Esophagus muscularis mucosa (tissue), 4 donors: ENCODE measurements at places on chromosomes 1 and 21. TPM values are rescaled to one million over a fixed set of nuclear protein-coding genes. Genes with fewer than 3 reads are reported as not detected.

TRABD2B gene
- 7.6 TPM for total RNA-seq

- no peak for DNase-seq
- peaks cover 10% of the 10 kb centered on the region for H3K4me1 ChIP-seq
- no peaks in the 10 kb centered on the region for H3K36me3 ChIP-seq
Observed at GRCh38 chr1:214458541-214458940, 92.9 kb downstream of the PTPN14 start.

SERPINC1 gene
- total RNA-seq, result not detected

DNA sequence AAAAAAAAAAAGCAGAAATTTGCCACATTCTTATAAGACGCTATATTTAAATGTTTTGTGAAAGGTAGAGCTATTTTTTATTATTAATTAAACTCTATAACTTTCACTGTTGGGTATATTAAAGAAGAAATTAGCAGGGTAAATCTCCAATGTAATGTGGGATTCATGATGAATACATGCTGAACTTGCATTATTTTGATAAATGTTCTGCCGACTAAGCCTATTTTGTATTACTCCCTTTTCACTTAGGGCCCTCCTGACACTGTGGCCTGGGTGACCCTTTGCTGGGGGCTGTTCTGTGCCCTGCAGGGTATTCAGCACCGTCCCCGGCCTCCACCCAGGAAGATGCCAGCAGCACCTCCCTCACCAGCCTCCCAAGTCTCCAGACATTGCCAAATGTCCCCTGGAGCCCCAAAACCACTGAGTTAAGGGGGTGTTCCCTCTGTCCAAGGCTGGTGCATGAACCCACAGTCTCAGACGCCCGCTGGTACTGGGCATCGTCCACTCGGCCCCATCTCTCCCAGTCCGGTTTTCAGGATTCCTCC is 22.5 kb downstream of the RSPH1 start:
- no peak overlapping the region for H3K27ac ChIP-seq
- H3K4me3 ChIP-seq, result no peak overlapping the region
- no peaks in the 10 kb centered on the region for H3K36me3 ChIP-seq
- no peak for DNase-seq
- no peaks in the 10 kb centered on the region for H3K4me1 ChIP-seq

- H3K27ac ChIP-seq, result no peak overlapping the region
- no peaks in the 10 kb centered on the region for H3K27me3 ChIP-seq
- no peak for DNase-seq
- H3K4me3 ChIP-seq, result no peak overlapping the region
Observed at GRCh38 chr1:231519166-231519565, 9.3 kb upstream of the TSNAX start.

- no peak overlapping the region for H3K27ac ChIP-seq
- no peak for DNase-seq
- H3K4me3 ChIP-seq, result no peak overlapping the region
- no peaks in the 10 kb centered on the region for H3K27me3 ChIP-seq
- peaks cover 87% of the 10 kb centered on the region for H3K36me3 ChIP-seq
Observed at GRCh38 chr1:6224718-6225117, 11.0 kb downstream of the ICMT start.

DNA sequence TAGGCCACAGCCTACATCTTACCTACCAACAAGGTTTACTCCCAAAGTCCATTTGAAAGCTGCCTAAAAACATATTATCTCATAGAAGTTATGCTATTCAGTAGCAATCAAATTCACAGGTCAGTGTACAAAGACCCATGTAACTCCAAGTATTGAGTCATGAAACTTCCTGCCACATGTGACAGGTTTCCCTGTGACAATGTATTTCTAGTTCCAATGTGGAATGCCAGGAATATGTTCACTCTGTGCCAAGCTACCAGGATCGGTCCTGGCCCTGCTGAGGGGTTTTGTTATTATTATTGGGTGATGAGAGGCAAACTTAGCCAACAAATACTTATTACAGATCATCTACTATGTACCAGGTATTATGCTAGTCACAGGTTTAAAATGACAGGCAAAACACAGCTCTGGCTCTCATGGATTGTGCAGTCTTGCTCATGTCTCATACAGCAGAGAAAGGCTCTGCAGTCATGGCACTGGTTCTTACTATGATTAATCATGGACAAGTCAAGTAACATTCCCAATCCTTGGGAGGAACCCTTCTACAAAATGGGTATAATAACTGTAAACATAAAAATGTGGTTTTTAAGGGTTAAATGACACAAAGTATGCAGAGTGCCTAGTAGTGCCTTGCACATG is 22.5 kb downstream of the DPH5 start:
- H3K27ac ChIP-seq, result no peak overlapping the region
- no peak overlapping the region for H3K4me3 ChIP-seq
- no peak for DNase-seq
- H3K27me3 ChIP-seq, result no peaks in the 10 kb centered on the region

GRCh38 chr1:76784502-76784901 is 82.8 kb upstream of the ST6GALNAC5 start:
- no peaks in the 10 kb centered on the region for H3K27me3 ChIP-seq
- no peak overlapping the region for H3K27ac ChIP-seq
- H3K36me3 ChIP-seq, result no peaks in the 10 kb centered on the region
- DNase-seq, result no peak
- no peak overlapping the region for H3K4me3 ChIP-seq

DNA sequence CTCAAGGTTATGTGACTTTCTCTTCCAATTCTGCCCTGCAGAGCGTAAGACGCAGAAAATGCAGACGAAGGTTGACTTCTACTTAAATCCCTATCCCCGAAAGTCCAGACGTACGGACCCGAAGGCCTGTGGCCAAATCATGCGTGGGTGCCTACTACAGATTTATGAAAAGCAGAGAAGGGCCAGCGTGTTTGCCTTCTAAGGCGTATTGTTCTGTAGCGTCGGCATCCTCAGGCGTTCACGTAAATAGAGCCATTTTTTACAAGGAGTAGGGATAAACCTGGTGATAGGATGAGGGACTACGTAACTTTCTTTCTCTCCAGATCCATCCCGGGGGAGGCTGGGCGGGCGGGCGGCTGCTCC is 222 bp upstream of the GIPC2 start:
- no peaks in the 10 kb centered on the region for H3K36me3 ChIP-seq
- no peaks in the 10 kb centered on the region for H3K27me3 ChIP-seq
- H3K4me1 ChIP-seq, result peaks cover 6% of the 10 kb centered on the region
- peak overlapping the region; percentile 75 for H3K4me3 ChIP-seq

- H3K27me3 ChIP-seq, result no peaks in the 10 kb centered on the region
- H3K27ac ChIP-seq, result peak overlapping the region; percentile 82
- DNase-seq, result no peak
- H3K36me3 ChIP-seq, result no peaks in the 10 kb centered on the region
- H3K4me1 ChIP-seq, result peaks cover 46% of the 10 kb centered on the region
- H3K4me3 ChIP-seq, result no peak overlapping the region
Observed at GRCh38 chr1:39145331-39145965, 59.0 kb upstream of the MACF1 start.

SEMA4A gene
- total RNA-seq, result 1.7 TPM

- DNase-seq, result peak; percentile 90
- no peaks in the 10 kb centered on the region for H3K27me3 ChIP-seq
- no peak overlapping the region for H3K4me3 ChIP-seq
Observed at GRCh38 chr1:210239349-210240111, 6.9 kb downstream of the SERTAD4 start.

RBP7 gene
- total RNA-seq, result 5.4 TPM

DNA sequence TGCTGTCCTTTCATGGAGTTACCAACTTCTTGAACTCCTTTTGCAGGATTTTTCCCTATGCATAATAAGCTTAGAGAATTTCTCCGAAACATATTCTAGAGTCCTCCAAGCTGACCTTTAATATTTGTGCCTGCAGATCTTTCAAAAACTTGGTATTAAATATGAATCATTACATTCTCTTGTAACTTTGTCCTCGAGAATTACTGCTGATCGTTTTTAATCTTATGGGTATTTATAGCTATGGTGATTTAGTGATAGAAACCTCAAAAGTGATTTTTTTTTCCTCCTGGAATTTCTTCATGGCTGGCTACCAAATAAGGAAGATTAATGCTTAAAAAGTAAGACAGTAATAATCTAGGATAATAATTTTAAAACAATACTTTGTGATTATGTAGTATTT is 39.1 kb downstream of the MAP3K21 start:
- no peaks in the 10 kb centered on the region for H3K27me3 ChIP-seq
- no peak overlapping the region for H3K4me3 ChIP-seq
- H3K4me1 ChIP-seq, result no peaks in the 10 kb centered on the region
- H3K27ac ChIP-seq, result no peak overlapping the region

GRCh38 chr21:28018213-28018612 is 974.5 kb downstream of the LTN1 start:
- H3K27ac ChIP-seq, result no peak overlapping the region
- no peak for DNase-seq
- no peak overlapping the region for H3K4me3 ChIP-seq
- H3K27me3 ChIP-seq, result no peaks in the 10 kb centered on the region
- no peaks in the 10 kb centered on the region for H3K36me3 ChIP-seq

- no peak overlapping the region for H3K4me3 ChIP-seq
- no peaks in the 10 kb centered on the region for H3K27me3 ChIP-seq
- peaks cover 97% of the 10 kb centered on the region for H3K4me1 ChIP-seq
- no peak for DNase-seq
Observed at GRCh38 chr1:203638950-203639349, 12.3 kb downstream of the ATP2B4 start.

DNA sequence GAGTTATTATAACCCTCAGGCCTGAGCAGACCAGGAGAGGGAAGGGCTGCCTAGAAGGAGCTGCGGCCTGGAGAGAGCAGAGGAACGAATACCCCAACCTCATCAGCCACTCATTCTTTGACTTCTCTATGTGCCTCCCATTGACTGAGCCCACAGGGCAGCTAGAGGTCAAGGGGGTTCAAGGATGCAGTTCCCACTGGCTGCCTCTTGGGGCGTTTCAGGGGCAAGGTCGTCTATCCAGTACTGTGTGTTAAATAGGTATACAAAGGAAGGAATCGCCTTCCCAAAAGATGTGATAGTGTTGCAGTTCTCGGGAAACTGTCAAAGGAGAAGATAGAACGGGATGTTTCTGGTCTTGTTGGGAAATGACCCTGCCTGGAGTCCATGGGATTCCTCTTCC is 250.6 kb downstream of the PRDM2 start:
- no peaks in the 10 kb centered on the region for H3K4me1 ChIP-seq
- H3K4me3 ChIP-seq, result no peak overlapping the region
- no peaks in the 10 kb centered on the region for H3K27me3 ChIP-seq

- peaks cover 53% of the 10 kb centered on the region for H3K4me1 ChIP-seq
- no peak overlapping the region for H3K4me3 ChIP-seq
- H3K27ac ChIP-seq, result no peak overlapping the region
- no peaks in the 10 kb centered on the region for H3K27me3 ChIP-seq
- DNase-seq, result no peak
Observed at GRCh38 chr21:45014747-45015468, 59.5 kb upstream of the ADARB1 start.

ROR1 gene
- 5.1 TPM for total RNA-seq

DNA sequence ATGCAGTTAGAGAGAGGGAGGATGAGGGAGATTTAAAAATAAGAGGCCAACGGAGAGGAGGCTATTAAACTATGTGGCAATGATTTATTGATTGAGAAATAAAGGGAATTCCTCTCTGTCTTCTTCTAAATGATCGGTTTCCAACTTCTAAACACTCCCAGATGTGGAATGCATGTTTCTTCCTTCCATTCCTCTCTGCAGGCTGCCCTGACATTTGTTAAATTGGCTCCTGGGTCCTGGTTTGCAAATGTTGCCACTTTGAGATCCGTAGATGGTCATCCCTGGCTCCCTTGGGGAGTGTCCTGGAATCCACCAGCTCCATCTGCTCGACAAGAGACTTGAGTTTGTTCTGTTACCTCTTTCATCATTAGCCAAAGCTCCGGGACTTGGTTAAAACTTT is 10.3 kb upstream of the C1orf198 start:
- DNase-seq, result no peak
- H3K4me1 ChIP-seq, result peaks cover 33% of the 10 kb centered on the region
- H3K4me3 ChIP-seq, result no peak overlapping the region
- H3K27me3 ChIP-seq, result no peaks in the 10 kb centered on the region

GRCh38 chr1:231533240-231533639 is 4.8 kb downstream of the TSNAX start:
- H3K27ac ChIP-seq, result no peak overlapping the region
- no peaks in the 10 kb centered on the region for H3K36me3 ChIP-seq
- no peak overlapping the region for H3K4me3 ChIP-seq
- no peak for DNase-seq

PKP1 gene
- 1.9 TPM for total RNA-seq

GRCh38 chr1:26291433-26291832 is 11.5 kb downstream of the SH3BGRL3 start:
- DNase-seq, result no peak
- H3K36me3 ChIP-seq, result peaks cover 15% of the 10 kb centered on the region
- H3K27me3 ChIP-seq, result no peaks in the 10 kb centered on the region
- H3K4me1 ChIP-seq, result peaks cover 46% of the 10 kb centered on the region

GRCh38 chr1:61724506-61724812 is 482 bp downstream of the TM2D1 start:
- peaks cover 10% of the 10 kb centered on the region for H3K36me3 ChIP-seq
- peak overlapping the region; percentile 88 for H3K4me3 ChIP-seq
- H3K4me1 ChIP-seq, result peaks cover 37% of the 10 kb centered on the region
- H3K27me3 ChIP-seq, result no peaks in the 10 kb centered on the region
- peak overlapping the region; percentile 91 for H3K27ac ChIP-seq
